ENCODE measurements at places on chromosomes 16 and 17. TPM values are rescaled to one million over a fixed set of nuclear protein-coding genes. Genes with fewer than 3 reads are reported as not detected.

Gene NLRC3
- 0.73 TPM for total RNA-seq

Gene KCNJ18
- not detected for total RNA-seq

Gene GSE1
- 45.9 TPM for total RNA-seq

Gene CDRT15L2
- total RNA-seq, result not detected

Gene SLC6A2
- total RNA-seq, result 2.4 TPM

Gene KCNJ12
- total RNA-seq, result 2.8 TPM

Gene ENPP7
- total RNA-seq, result not detected

Gene RNF166
- 9.3 TPM for total RNA-seq

DNA sequence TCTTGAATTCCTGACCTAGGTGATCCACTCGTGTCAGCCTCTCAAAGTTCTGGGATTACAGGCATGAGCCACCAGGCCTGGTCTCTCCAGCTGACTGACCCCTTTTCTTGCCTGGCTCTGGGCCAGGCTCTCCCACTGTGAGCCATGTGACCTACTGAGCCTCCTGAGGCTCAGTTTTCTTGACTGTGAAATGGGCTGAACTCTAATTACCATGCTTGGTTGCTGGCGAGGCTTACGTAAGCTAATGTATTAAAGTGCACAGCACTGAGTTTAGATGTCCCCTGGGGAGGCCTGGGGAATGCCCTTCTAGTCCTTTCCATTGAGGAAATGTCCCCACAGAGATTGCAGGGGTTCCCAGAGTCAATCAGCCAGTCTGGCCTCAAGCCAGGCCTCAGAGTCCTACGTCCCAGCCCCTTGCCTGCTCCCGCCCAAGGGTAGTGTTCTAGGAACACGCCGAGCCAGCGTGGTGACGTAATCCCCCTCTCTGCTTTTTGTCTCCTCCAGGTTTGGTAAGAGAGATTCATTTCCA is 45.8 kb upstream of the LGALS9 start:
- no peak for DNase-seq

DNA sequence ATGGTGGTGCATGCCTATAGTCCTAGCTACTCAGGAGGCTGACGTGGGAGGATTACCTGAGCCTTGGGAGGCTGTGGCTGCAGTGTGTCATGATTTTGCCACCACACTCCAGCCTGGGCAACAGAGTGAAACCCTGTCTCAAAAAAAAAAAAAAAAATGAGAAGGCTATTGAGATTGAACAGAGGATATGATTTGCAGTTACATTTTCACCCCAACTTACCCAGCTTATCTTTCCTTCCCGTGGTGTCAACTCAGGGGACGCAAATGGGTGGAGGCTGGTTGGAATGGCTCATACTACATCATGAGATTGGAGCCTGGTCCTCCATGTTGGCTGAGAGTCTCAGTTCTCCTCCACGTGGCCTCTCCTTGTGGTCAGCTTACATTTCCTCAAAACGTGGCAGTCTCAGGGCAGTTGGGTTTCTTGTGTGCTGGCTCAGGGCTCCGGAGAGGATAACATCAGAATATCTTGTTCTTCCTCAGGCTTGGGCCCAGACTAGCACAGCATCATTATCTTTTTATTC is 17.2 kb upstream of the NSMCE1 start:
- DNase-seq, result no peak

GRCh38 chr17:48477221-48477620 is 47.2 kb upstream of the SKAP1 start:
- no peak for DNase-seq

GRCh38 chr17:77572065-77572601 is 386.4 kb upstream of the TNRC6C start:
- peak; percentile 74 for DNase-seq

GRCh38 chr17:75778861-75779249 is 5.8 kb upstream of the UNK start:
- DNase-seq, result no peak

GRCh38 chr16:27977966-27978365 is 85.5 kb downstream of the GSG1L start:
- DNase-seq, result no peak

GRCh38 chr17:77178563-77178962 is 37.8 kb downstream of the SEC14L1 start:
- DNase-seq, result peak; percentile 58

GRCh38 chr16:1938316-1938715 is 4.7 kb downstream of the MSRB1 start:
- no peak for DNase-seq

DNA sequence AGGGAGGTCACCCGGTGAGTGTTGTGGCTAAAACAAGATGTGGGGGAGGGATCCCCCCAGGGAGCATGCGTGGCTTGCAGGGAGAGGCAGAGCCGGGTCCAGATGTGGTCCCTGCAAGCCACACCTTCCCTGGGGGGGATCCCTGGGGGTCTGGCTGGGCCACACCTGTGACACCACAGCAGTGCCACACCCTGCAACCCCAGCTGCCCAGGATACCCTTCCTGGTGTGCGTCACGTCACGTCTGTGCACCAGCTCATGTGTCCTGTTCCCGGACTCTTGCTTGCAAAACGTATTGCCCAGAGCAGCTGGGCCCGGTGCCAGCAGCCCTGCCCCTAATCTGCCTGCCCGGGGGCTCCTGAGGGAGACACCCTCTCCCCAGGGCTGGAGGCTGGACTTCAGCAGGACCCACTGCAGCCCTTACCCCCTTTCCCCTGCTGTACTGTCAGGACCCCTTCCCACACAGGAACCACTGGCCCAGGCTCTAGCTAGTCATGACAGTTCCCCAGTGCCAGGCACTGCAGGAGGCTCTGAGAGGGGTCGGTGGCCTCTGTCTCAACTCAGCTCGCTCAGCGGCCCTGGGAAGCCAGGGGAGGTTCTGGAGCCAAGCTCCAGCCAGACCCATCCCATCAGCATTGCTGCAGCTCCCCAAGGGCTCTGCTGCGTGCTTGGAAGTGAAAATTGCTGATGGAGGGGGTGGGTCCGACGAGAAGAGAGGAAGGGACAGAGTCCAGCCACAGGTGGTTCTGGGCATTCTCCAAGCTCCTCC is 25.8 kb upstream of the ACSF3 start:
- no peak for DNase-seq

Data from cerebellum (tissue), 4 donors.